ENCODE measurements at places on chromosomes 11 and 22. TPM values are rescaled to one million over a fixed set of nuclear protein-coding genes. Genes with fewer than 3 reads are reported as not detected.

GRCh38 chr11:14361951-14362350 lies 3.0 kb upstream of the RRAS2 start:
- DNase-seq, result no peak

DNA sequence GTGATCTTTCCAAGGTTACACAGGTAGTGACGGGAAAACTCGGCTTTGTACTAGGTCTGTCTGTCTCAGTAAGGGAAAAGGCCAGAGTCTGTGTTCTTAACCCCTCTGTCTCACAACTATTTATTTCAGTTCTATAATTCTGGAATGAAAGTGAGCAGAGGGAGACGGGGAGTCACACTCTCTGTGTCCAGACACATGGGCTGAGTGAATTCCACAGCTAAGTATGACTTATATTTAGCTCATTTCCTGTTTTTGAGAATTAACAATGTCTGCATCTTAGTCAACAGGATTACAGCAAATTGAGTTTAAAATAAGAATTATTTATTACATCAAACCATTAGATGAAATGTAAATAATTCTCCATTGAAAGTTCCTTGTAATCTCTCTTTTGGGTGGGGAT lies 62.5 kb upstream of the OR4B1 start:
- no peak for DNase-seq

DNA sequence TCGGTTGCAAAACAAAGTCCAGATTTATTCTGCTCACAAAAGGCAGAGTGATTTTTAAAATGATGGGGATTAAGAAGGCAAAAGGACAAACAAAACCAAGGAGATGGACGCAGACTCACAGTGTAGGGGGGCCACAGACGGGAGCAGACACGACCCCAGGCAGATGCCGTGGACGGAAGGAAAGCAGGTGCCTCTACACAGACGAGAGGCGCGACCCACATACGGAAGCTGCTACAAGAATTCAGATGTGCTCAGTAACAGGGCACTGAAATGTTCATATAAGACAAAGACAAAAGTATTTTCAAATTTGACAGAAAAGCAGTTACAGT lies 148.9 kb downstream of the BRD1 start:
- no peak for DNase-seq

GRCh38 chr22:20437613-20438426 lies at the start of gene SCARF2:
SCARF2 (minus strand) TSS chr22:20437825; CDS start chr22:20437754, 71 bp downstream.
- no peak for DNase-seq

- DNase-seq, result no peak
Observed at GRCh38 chr22:48882636-48883200, 945.0 kb downstream of the BRD1 start.

The ZNF214 gene
- 3.1 TPM for total RNA-seq

Measured in MCF 10A (cell line).